ENCODE measurements at places on chromosomes 16 and 17. TPM values are rescaled to one million over a fixed set of nuclear protein-coding genes. Genes with fewer than 3 reads are reported as not detected.

The ITGAL gene
- 51.9 TPM for polyA plus RNA-seq

The IKZF3 gene
- 103 TPM for polyA plus RNA-seq

The TMIGD1 gene
- not detected for polyA plus RNA-seq

The KRTAP2-1 gene
- not detected for polyA plus RNA-seq

The CA7 gene
- polyA plus RNA-seq = not detected

The C16orf54 gene
- 50.6 TPM for polyA plus RNA-seq

The PRAC2 gene
- not detected for polyA plus RNA-seq

The TBC1D3C gene
- not detected for polyA plus RNA-seq

The MLLT6 gene
- polyA plus RNA-seq = 7.9 TPM

The MT2A gene
- polyA plus RNA-seq = 40.8 TPM

Data from IgD-negative memory B cell (primary cell).